ENCODE measurements at places on chromosomes 3 and 15.
A peak's percentile ranks its signal among the peaks of the same experiment; 100 is the strongest.

DNA sequence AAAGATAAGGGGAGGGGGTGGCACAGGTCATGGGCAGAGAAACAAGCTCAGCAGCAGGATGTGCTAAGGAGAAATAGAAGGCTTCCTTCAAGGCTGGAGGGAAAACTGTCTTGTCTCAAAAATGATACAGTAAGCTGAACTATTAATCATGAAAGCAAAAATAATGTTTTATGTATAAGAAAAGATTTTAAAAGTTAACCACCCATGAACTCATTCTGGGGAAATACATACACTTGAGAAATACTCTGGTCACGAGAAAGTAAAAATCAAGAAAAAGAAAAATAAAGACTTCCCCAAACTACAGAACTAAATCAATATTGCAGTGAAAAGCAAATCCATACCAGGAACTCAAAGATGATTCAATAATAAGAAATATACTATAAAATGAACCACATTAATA, 80.7 kb downstream of the KLF13 start:
- no peak for DNase-seq

DNA sequence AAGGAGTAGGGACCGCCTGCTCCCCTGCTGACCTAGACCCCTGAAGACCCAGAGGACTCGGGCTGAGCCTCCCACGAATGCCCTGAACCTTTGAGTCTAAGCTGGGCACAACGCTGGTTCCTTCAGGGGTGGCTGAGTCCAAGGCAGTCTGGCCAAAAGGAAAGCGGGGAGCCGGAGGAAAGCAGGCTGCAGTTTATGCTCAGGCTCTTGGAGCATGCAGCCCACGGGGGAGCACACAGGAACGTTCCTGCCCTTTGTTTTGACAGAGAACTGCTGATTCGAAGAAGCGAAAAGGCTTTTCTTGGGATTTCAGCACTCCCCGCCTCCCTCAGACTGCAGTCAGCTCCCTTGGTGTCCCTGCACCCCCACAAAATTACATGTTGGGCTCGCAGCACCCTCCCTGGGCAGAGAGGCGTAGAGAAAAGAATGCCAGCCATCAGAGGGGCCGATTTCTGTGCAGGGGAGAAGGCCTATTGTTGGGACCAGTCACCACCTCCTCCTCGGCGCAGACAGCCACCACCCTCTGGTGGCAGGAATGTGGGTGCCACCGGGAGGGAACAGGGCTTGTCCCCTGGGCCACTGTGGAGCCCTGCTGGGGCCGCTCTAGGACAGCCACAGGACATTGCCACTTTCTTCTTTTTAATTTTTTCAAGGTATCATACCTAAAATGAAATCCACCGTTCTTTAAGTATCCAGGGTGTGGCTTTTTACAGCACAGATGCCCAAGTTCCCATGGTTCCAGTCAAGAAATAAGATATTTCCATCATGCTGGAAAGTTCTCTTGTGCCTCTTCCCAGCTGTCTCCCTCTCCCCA, 72.2 kb downstream of the SMAD6 start:
- DNase-seq: peak; percentile 47

DNA sequence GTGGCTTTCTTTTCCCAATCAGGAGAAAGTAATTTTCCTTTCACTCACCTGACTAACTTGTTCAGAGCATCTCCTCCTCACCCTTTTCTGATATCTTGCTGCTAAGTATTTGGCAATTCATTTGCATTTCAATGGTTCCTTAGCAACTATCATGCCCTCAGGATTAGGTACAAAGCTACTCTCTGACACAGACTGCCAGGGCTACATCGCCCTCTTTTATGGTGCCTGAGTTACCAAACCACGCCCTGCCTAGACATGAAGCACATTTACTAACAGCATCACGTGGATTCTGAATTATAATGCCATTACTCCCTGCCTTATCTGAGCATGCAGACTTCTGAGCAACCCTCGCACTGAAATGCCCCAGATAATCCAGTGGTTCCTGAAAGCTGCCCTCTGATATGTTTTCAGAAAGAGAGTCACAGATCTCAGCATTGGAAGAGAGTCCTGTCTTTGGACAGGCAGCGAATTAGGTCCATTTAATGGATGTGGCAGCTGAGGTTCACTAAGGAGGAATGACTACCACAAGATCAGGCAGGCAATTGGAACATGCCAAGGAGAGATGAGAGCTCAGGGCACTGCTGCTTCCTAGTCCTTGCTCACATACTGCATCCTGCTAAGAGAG, 14.5 kb downstream of the EPHB1 start:
- no peak for DNase-seq

- DNase-seq: no peak
Measured at GRCh38 chr3:166223120-166223519, 385.9 kb upstream of the BCHE start.

DNA sequence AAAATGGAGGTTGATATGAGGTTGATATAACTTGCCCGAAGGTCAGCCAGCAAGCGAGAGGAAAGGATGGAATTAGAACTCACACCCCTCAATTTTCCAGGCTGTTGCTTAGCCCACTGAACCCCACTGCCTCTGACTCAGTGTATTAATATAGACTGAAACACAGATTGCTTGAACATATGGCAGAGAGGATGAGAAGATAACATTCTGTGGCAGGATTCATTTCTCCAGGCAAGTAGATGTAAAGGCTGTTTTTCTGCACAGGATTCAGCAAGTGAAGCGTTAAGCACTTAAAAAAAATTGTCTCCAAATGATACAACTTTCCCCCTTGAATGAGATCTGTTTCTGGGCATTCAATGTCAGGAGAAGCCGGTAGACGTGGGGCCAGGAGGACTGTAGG, 335.2 kb downstream of the GAP43 start:
- no peak for DNase-seq

- DNase-seq: no peak
Measured at GRCh38 chr3:112629425-112629824, 11.5 kb downstream of the CCDC80 start.

DNA sequence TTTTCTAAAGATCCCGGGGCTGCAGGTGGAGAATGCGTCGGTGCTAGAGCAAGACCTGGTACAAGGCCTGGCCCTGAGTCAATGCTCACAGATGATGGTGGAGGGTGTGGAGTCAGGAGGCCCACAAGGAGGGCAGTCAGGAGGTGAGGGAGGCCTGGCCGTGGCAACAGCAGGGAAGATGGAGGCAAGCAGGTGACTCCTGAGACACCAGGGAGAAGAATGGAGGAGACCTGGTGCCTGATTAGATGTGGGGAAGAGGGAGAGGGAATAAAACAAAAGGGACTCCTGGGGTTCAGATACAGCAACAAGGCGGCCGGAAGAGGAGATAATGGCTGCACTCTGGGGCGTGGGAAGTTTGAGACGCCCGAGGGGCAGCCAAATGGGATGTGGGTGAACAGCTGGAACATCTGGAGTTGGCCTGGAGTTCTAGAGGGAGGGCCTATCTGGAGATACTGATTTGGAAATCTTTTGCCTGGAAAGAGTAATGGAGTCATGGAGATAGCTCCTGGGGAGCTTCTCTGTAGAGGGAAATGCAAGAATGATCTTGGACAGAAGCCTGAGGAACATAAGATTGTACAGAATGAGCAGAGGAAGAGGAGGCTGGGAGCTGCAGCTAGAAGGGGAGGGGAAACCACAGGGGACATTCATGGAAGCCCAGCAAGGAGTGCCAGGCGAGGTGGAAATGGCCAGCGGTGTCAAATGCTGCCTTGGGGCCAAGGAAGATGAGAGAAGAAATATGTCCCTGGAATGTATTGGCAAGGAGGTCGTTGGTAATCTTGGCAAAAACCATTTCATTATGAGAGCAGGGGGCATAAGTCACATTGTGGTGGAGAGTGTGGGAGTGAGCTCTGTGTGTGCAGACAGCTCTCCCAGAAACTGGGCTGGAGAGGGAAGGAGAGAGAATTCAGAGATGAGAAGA, 67.5 kb upstream of the CORO2B start:
- DNase-seq: no peak

GRCh38 chr3:119990888-119991287, 103.4 kb downstream of the GSK3B start:
- no peak for DNase-seq

- DNase-seq: no peak
Measured at GRCh38 chr3:76063811-76064210, 278.5 kb upstream of the ZNF717 start.

- DNase-seq: no peak
Measured at GRCh38 chr3:481680-482079, 285.1 kb downstream of the CHL1 start.

- DNase-seq: no peak
Measured at GRCh38 chr3:72077473-72078259, 292.7 kb upstream of the PROK2 start.

- DNase-seq: no peak
Measured at GRCh38 chr15:35663956-35664355, 118.0 kb upstream of the DPH6 start.

GRCh38 chr3:190458040-190458439, 8.3 kb upstream of the TMEM207 start:
- DNase-seq: no peak

DNA sequence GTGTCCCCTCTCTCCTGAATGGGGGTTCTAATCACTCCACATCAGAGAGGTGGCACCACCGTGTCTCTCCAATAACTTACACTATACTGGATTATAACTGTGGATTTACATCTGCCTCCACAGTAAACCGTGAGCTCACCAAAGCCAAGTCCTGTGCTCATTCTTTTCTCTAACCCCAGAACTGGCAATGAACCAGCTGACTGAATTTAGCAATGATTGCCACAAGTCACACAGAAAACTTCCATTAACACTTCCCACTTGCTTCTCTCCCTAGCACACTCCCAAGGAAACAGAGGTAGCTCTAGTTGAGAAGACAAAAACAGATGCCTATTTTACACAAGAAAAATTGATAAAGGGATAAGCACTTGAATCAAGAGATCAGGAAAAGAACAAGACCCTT, 361.3 kb downstream of the ULK4 start:
- DNase-seq: no peak

- DNase-seq: no peak
Measured at GRCh38 chr3:55270976-55271375, 216.1 kb downstream of the WNT5A start.

GRCh38 chr15:73983211-73983727, 8.8 kb downstream of the STOML1 start:
- no peak for DNase-seq

DNA sequence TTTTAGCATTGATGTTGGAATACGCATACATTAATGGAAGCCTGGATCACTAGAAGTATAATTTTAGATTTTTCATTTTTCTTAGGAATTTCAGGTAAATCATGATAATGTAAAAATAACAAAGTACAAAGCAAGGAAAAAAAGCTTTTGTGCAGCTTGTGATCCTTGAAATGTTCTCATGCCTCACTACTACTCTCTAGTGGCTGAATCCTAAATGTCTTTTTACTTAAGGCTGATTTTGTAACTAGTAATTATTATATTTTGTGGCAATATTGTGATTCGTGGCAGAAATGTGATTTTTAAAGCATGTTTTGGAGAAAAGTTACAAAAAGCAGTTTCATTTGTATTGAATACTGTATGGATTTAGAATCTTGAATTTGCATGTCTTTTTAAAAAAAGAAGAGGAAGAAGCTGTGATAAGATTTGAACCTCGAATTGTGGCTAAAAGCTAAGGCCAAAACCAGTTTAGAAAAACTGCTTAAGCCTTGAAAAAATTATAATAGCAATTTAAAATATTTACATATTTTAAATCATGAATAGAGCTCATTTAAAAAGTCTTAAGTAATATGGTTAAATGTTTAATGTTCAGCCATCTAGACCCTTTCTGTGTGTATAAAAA, 39.0 kb downstream of the U2SURP start:
- no peak for DNase-seq

- no peak for DNase-seq
Measured at GRCh38 chr3:100185847-100186246, 71.5 kb upstream of the FILIP1L start.

DNA sequence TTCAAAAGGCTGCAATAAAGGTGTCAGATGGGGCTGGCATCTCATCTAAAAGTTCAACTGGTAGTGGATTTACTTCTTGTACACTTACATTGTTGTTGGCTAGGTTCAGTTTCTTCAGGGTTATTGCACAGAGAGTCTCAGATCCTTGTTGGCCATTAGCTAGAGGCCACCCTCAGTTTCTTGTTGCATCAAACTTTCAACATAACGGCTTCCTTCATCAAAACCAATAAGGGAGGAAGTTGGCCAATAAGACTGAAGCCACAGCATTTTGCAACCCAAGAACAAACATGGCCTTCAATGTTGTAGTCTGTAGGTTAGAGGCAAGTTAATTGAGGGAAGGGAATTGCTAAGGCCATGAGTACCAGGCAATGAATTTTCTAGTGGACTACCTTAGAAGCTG, 218.0 kb downstream of the ZBBX start:
- DNase-seq: no peak

- no peak for DNase-seq
Measured at GRCh38 chr15:52653431-52653964, 25.7 kb downstream of the ATOSA start.

GRCh38 chr15:92942706-92943105, 42.6 kb downstream of the CHD2 start:
- DNase-seq: no peak

DNA sequence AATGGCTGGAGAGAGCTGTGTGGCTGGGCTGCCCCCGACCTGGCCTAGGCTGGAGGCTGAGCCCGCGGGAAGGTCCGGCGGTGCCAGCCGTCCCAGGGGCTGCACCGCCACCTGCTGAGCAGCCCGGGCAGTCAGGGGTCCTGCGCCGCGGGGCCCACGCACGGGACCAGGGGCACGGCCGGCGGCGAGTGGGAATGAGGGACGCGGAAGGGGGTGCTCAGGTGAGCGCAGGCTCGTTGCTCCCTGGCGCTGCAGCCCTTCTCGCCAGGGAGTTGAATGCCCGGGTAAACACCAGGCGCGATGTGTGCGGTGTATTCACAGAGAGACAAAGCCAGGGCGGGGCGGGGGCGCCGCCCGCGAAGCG, 666 bp upstream of the SEMA3F start:
- no peak for DNase-seq

- DNase-seq: no peak
Measured at GRCh38 chr15:76353023-76353577, 16.5 kb downstream of the ISL2 start.

DNA sequence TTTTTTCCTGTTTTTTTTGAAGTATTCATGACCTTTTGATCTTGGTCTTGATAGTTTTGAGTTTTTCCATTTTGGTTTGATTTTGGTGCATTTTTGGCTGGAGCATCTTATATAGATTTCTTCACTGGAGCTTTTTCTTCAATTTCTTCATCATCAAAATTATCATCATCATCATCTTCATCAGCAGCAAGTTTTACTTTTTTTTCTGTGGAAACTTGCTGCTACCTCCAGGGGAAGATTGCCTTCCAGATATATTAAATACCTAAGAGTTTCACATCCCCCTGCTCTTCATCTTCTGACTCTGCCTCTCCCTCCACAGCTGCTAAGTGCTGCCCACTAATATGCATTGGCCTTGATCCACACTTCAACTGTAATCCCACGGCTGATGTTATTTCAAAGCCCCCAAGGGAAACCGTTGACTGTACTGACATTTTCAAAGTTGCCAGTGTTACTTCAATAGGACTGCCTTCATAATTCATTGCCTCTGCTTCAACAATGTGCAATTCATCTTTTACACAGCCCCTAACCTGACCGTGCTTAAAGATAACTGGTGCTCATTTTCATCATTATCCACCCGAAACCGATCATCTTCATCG, 151.7 kb downstream of the NR1D2 start:
- DNase-seq: no peak
